CD4-positive, alpha-beta T cell treated with Interleukin-17A for 4 hours (primary cell): ENCODE measurements at places on chromosomes 12 and 14.

- DNase-seq = no peak
Observed at GRCh38 chr14:72902801-72903530, 9.1 kb upstream of the DPF3 start.

DNA sequence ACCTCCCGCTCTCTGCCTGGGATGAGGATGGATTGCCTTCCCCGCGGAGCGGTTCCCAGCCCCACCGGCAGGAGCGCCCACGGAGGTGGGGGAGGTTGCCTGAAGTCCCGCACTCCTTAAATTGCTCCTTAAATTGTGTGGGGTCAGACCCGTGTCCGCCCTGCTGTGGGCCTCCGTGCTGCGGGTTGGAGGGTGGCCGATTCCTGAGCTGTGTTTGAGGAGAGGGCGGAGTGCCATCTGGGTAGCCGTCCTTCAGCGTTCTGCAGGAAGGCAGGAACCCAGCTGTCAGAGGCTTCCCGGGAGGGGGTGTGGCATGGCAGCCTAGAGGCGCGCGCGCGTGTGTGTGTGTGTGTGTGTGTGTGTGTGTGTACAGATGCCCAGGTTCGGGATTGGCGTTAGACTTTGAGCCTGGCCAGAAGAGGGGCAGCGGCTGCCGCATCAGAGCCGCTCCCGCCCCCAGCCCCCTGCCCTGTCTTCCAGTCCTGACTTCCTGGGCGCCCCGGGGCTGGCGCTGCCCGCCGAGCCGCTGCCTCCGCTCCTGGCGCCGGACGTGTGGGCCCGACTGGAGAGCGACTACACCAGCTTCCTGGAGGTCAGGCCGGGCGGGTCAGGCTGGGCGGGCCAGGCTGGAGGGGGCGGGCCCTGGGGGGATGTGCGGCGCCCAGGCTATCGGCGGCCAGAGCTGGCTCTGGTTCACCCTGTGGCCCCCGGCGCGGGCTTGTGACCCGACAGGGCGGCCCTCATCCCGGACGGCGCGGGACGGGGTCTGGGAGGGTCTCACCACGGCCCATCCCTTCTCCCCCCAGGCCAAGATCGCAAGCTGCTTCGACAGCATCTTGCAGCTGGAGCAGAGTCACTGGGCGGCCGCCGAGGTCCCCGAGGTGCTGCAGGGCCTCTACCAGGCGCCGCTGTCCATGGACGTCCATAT, 9.2 kb downstream of the EXOC3L4 start:
- no peak for DNase-seq

- DNase-seq = no peak
Observed at GRCh38 chr14:93183596-93184317, 940 bp downstream of the MOAP1 start.

DNA sequence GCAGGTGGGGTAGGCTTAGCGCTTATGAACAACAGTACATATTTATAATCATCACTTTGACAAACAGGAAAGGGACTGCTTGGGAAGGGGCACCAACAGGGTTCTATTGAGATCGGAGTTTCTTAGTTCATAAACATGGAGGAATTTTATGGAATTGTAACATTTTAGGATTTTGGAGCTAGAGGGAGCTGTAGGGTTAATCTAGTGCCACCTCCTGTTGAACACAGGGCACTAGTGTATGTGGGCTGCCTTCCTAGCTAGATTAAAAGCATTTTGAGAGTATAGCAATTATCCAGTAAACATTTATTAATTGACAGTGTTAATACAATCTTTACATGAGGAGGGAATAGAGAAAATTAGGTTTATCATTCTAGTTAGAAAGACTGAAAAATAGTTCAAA, 23.1 kb upstream of the TBC1D30 start:
- no peak for DNase-seq

GRCh38 chr12:91482231-91482630, 299.6 kb upstream of the DCN start:
- no peak for DNase-seq
